ENCODE measurements at places on chromosomes 5 and 9. TPM values are rescaled to one million over a fixed set of nuclear protein-coding genes. Genes with fewer than 3 reads are reported as not detected.

Gene CDC20B
- total RNA-seq, result not detected

Gene GAS1
- total RNA-seq, result 0.15 TPM

Gene BAAT
- not detected for total RNA-seq

Gene SLC27A6
- total RNA-seq, result not detected

Gene FOXD4
- 0.23 TPM for total RNA-seq

Gene MPDZ
- total RNA-seq, result 68.1 TPM

Gene STPG3
- total RNA-seq, result not detected

Gene WNK2
- total RNA-seq, result under 0.01 TPM

Gene CD180
- not detected for total RNA-seq

Gene ACTBL2
- total RNA-seq, result 0.23 TPM

Gene CBY3
- not detected for total RNA-seq

Gene FGF10
- total RNA-seq, result not detected

Gene GFPT2
- total RNA-seq, result 57.2 TPM

Gene NCS1
- total RNA-seq, result 26.3 TPM

Gene MCC
- 96.2 TPM for total RNA-seq

Gene ESM1
- 3.0 TPM for total RNA-seq

Gene SLC45A2
- not detected for total RNA-seq

Gene HTR4
- 0.08 TPM for total RNA-seq

Gene PCDHA4
- total RNA-seq, result 0.23 TPM

Gene WDR38
- total RNA-seq, result not detected

Gene RNF208
- total RNA-seq, result not detected

Gene PCDHB14
- total RNA-seq, result 0.59 TPM
